Thoracic aorta (tissue), 2 donors: ENCODE measurements at places on chromosomes 2 and 18.

- no peak for DNase-seq
Measured at GRCh38 chr2:206004004-206004693, 81.8 kb downstream of the INO80D start.

DNA sequence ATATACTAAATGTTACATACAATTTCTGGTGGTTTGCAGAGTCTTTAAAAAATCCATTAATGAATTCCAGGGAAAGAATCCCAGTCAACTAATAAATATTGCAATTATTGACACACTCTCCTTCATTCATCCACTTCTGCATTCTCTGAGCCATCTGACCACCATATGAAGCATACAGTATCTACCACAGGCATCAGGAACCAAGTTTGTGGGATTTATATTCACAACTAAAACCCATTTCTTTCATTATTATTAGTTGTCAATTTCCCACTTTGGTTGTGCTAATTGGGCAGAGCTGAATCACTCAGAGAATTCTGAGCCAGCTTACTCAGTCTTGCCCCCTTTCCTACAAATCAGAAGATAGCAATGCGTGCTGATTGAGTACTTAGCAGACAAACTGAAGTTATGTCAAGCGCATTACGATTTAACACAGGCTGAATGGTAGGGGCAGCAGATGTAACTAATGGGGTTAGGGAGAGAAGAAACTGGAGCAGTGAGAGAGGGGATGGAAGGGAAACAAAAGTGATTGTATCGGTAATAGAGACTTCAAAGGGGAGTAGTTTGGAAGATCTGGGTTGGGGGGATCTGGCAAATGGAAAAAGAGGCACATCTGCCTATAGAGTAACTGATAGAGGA lies 52.3 kb downstream of the ZEB2 start:
- no peak for DNase-seq

DNA sequence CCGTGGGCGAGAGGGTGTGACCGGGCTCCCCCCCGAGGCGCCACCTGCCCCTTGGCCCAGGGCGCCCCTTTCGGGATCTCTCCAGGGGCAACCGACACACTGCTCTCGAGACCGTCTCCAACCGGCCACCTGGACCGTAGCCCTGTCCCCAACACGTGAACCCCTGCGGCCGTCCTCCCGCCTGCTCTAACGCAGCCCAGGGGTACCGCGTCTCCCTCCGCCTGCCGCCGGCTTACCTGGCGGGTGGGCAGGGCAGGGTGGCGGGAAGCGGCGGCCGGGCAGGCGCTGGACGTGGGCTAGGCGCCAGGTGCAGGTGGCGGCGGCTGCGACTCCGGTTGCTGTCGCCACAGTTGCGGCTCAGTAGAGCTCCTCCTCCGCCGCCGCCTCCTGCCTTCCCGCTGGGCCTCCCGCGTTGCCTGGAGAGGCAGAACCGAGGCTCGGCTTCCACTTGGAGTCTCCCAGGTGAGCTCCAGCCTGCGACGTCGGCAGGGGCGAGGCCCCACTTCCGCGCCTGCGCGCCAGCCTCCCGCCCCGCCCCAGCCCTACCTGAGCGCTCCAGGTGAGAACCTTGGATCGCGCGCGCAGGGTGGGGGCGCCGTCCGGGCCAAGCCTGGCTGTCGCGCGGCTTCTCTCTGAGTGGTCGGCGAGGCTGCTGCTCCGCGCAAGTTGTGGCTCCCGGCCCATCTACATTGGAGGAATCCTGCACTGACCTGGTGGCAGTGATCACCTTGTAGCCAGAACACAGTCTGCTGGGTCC lies at the start of gene GALNT3:
TSS of gene GALNT3 (minus strand) at position 469 of the 757 bp plus-strand sequence. CDS start 23,547 bp downstream, outside the sequence.
- no peak for DNase-seq

DNA sequence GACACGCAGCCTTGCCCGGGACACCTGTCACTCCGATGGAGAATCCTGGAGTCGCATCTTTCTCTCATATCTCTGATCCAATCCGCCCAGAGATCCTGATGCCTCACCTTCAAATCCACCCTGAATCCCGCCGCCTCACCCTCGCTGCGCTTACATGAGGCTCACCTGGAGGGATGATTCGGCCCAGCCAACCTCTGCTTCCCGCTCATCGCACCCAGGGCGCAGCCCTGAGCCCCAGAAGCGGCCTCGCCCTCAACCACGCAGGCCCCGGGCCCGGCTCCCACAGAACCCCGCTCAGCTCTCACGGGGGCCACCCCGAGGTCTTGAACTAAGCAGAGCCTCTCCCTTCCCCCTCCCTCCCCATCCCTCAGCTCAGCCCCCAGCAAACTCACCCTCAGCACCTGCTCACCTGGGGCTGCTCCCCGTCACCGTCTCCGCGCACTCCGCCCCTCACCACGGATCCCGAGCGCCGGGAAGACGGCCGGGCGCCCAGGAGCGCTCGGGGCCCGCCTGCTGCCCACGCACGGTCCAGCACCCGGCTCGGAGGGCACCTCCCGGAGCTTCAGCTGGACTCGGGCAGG lies 160.0 kb downstream of the NDUFA10 start:
- no peak for DNase-seq

GRCh38 chr18:74745633-74746403 lies 148.1 kb downstream of the ZNF407 start:
- DNase-seq: no peak

DNA sequence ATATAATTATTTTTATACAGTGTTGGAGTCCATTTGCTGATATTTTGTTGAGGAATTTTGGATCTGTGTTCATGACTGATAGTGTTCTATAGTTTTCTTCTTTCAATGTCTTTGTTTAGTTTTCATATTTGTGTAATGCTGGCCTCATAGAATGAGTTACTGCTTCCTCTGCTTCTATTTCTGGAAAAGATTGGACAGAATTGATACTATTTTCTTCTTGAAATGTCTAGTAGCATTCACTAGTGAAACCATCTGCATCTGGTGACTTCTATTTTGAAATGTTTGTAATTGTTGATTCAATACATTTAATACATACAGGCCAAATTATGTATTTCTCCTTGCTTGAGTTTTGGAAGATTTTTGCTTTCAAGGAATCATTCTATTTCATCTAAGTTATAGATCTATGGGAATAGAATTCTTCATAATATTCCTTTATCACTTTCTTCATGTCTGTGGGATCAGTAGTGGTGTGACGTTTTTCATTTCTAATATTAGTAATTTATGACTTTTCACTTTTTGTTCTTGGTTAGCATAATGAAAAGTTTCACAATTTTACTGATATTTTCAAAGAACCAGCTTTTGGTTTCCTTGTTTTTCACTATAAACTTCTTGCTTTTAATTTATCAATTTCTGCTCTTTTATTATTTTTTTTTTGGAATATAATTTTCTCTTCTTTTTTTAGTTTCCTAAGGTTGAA lies 509.9 kb upstream of the VRK2 start:
- no peak for DNase-seq

GRCh38 chr18:79422022-79422782 lies 26.5 kb downstream of the NFATC1 start:
- no peak for DNase-seq

GRCh38 chr2:96157649-96158553 lies 12.7 kb upstream of the DUSP2 start:
- DNase-seq: no peak

- DNase-seq: peak; percentile 43
Measured at GRCh38 chr2:23926750-23927571, at the start of gene ATAD2B. Gene ATAD2B, minus strand, starts transcription at chr2:23927123. Its CDS starts 353 bp downstream, at chr2:23926770.

- no peak for DNase-seq
Measured at GRCh38 chr18:1252534-1252933, 347.9 kb downstream of the ADCYAP1 start.

GRCh38 chr2:158970241-158970751 lies 1.9 kb downstream of the TANC1 start:
- DNase-seq: no peak

- DNase-seq: no peak
Measured at GRCh38 chr2:102540882-102541281, 67.9 kb downstream of the SLC9A4 start.

GRCh38 chr2:9145109-9145751 lies 61.4 kb upstream of the ASAP2 start:
- DNase-seq: peak; percentile 47

DNA sequence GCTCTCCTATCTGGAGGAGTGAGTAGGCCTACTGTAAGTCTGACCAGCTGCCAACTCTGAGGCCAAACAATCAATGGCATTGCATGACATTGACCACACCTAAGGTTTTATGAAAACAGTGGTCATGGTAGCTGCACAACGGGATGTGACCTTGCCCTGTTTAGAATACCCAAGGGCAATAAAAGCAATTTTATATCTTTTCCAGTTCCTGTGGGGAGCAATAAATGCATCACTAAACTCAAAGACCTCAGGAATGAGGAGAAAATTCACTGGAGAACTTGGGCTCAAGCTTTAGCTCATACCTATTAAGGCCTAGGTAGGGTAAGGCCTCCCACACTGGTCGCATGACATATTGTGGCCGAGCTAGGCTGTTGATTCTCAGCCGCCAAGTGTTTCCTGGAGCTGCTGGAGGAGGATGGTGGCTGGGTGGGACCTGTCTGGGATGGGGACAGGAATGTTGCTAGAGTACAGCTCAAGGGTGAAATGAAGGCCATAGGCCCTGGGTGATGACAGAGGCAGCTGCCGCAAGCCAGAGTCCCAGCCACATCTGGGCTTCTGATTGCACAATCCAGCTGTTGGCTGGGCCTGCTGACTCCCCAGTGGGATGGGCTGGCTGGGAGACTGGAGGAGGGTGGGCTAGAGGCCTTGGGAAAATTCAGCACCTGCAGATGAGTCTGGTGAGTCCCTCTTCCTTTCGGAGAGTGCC lies 313.7 kb downstream of the CYP26B1 start:
- DNase-seq: no peak

DNA sequence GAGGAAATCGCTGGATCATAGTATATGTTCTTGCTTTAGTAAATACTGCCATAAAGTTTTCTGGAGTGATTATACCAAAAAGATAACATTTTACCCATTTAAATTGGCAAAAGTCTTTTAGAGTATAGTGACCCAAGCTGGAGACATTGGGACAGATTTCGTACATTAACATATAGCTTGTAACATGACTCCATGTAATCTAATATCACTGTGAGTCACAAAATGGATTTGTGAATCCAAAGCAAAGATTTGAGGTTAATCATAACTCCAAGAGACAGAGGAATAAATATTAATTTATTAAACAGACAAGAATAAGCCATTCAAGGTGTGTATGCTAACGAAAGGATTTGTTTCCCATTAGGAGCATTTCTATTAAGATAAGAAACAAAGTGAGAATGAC lies 45.0 kb upstream of the RMP24 start:
- no peak for DNase-seq

DNA sequence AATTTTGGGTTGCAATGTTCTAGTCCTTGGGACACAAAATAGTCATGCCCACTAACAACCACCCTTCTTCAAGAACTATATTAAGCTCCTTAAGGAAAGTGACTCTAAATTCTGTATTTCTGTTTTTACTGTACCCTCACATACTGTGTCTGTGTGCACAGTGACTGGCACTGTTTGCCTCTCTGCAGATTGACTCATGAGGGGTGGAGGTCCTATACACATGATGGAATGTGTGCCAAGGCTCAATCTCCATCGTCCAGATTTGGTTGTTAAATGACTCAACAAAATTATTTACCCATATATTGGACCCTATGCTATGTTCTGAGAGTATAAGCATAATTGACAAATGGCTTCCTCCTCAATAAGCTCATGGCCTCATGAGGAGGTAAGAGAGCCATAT lies 126.6 kb upstream of the CWC22 start:
- no peak for DNase-seq

DNA sequence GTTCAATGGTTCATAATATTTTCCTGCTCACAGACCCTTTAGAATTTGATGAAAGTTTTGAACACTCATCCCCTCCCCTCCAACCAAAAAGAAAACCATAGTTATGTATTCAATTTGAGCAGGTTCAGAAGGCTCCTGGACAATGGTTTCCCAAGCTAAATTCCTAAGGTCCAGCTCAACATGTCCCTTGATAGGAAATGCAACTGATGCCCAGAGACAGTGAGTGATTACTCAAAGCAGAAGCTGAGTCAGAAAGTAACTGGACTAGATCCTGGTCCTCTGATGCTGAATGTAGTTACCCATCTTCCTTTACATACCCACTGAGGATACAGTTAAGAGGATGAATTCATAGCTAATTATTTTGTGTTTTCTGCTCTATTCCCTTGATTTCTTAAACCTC lies 218.9 kb upstream of the NCKAP5 start:
- no peak for DNase-seq

- DNase-seq: no peak
Measured at GRCh38 chr18:77004555-77005380, 127.8 kb downstream of the MBP start.

DNA sequence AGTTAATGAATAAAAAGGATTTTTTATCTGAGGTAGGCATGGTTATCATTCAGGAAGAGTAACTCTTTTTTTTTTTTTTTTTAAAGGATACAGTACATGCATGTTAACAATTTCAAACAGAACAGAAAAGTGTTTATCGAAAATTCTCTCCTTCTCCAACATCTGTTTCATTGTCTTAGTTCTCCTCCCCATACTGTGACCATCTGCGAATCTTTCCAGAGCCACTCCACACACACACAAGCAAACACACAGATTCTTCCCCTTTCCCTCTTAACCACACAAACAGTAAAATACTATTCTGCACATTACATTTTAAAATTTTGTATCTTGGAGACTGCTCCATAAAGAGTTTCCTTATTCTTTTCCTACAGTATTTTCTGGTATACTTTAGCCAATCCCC lies 38.0 kb downstream of the NPC1 start:
- DNase-seq: no peak

- no peak for DNase-seq
Measured at GRCh38 chr2:55460562-55460961, 40.9 kb upstream of the CCDC88A start.

DNA sequence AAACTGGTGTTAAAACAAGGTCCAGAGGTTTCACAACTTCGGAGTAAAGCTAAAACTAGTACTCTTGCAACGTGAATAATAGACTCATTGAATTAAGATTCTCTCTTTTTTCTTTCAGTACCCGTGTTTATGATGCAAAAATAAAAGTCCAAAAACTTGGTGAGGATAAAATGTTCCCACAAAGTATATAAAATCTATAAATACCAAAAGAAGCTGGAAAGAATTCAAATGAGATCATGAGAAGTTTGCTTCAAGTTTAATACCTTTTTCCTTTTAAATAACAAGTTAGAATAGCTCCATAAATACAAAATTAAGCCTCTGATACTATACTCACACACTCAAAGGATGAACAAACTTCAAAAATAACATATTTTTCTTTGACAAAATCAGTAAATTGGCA lies 34.0 kb downstream of the METTL4 start:
- DNase-seq: no peak

DNA sequence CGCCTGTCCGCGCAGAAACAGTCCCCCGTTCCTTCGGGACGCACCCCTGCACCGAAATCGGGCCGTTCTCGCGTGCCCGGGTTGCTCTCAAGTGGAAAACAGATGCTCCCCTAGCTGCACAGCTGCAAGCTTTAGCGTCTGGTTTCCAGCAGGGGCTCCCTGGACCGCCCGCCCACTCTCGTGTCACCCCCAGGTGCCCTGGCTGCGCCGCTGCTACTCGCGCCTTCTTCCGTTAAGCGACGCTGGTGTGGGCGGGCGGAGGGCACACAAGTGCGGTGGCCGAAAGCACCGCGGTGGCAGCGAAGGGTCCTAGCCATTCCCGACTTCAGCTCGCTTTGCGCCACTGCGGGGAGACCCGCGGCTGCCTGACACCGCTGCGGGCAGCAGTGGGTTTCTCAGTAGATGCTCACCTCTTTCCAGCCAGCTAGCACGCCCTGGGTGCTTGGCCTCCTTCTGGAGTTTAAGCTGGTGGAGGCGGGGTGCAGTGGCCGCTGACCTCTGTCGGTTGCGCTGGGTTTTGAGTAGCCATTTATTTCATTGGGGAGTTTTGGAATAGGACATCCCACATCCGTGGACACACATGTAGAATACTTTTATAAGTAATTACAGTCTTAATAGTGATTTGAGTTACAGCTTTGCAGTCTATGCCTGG lies 806 bp downstream of the ZNF407 start:
- no peak for DNase-seq
